ENCODE measurements at places on chromosomes 16 and 17.

DNA sequence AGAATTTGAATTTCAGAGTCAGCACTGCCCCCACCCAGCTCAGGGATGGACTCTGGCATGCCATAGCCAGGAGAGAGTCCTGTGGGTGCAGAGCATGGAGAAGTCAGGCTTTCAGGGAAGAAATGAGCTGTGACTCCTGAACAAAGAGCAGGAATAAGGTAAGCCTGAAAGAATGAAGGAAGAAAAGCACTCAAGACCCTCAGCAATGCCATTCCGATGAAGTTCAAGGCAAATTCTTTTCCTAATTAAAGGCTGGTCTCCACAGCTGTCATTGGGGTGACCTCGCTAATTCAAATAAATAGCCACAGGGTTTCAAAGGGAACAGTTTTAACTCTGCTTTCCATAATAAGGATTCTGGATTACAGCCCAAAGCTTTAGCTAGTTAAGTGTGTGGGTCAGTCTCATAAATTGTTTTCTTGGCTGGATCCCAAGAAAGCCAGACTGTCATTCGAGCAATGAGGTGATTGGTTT lies 31.7 kb downstream of the TOM1L2 start:
- no peak for DNase-seq

- DNase-seq = no peak
Measured at GRCh38 chr17:78852709-78853121, 12.1 kb upstream of the USP36 start.

DNA sequence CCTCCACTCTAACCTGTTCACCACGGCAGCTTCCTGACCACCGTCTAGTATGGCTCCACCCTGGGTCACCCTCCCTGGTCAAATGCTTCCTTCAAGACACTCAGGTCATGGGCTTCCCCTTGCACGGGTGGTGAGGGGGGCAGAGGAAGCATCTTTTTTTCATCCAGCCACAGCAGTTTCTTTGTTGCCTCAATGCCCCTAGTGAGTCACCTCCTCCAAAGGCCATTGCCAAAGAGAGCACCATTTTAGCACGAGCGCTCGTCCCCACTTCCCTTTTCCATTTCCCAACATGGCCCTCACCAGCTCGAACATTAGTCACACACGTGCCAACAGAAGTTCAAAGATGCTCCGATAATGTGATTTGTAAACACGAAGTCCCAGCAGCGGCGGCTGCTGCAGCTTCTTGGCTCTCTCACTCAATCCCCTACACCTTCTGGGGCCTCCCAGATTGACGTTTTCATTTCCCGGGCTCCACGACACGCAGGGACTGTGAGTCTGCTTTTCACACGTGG lies 134.6 kb downstream of the GAS7 start:
- peak; percentile 30 for DNase-seq

DNA sequence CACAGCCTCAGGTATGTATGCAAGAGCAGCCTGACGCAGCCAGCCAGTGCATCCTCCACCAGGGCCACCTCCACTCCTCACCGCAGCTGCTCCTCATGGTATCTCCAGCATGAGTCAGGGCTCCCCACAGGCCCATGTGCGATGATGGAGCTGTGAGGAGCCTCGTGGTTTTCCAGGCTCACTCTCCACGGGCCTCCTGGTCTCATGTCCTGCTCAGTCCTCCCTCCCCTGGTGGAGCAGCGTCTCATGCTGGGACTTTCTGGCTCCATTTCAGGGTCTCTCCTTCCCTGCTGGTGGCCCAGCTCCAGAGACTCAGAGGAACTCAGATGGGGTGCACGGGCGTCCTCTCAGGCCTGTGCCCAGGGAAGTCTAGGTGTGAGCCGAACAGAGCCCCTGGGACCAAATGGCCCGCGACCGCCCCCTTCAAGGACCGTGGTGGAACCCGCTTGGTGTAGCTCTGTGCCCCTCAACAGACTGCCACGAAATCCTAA lies 70.4 kb downstream of the METRNL start:
- DNase-seq = no peak

DNA sequence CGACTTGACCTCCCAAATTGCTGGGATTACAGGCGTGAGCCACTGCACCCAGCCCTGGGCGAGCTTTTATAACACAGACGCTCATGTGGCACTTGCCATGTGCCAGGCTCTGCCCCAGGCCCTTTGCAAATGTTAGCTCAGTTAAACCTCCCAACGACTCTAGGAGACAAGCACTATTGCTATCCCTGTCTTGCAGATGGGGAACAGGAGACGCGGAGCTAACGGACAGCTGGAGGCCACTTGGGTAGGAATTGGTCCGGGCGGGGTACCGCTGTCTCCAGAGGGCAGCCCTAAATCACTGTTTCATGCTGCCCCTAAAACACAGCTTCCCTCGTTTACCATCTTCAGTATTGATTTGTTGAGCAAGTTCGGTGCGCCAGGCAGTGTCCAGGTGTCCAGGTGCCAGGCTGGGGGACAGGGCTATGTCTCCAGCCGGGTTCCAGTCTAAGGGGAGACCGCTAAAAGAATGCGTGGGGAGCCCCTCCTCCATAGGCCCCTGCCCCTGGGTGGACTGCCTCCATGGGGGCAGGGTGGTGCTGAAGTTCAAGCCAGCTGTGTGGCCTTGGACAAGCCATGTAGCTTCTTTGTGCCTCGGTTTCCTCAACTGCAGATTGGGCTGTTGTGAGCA lies 23.7 kb downstream of the TMEM235 start:
- no peak for DNase-seq

Data from CD4-positive, alpha-beta T cell treated with Interleukin-12 subunit alpha and Interleukin-12 subunit beta, for 1 hour (primary cell).